ENCODE measurements at places on chromosomes 2 and 18.

DNA sequence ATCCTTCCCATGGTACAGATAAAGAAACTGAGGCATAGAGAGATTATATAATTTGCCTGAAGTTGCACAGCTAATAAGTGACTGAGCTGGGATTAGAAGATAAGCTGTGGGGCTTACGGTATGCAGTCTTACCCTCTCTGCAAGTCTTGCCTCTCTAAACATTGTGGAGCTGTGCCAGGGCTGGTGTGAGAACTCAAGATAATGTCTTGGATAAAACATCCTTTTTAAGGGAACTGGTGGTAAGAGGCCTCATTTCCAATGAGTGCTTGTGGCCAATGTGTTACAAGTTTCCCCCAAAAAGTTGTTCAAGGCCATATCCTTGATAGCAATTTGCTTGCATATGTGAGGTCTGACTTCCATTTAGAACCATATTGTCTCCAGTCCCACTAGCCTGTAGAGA is 84.3 kb upstream of the ETAA1 start:
- no peaks in the 10 kb centered on the region for H3K4me1 ChIP-seq
- no peak overlapping the region for H3K4me3 ChIP-seq
- no peak overlapping the region for H3K27ac ChIP-seq
- H3K36me3 ChIP-seq: no peaks in the 10 kb centered on the region

GRCh38 chr2:223269386-223269785 is 217.4 kb downstream of the KCNE4 start:
- DNase-seq: no peak
- no peaks in the 10 kb centered on the region for H3K4me1 ChIP-seq
- no peaks in the 10 kb centered on the region for H3K27me3 ChIP-seq
- no peaks in the 10 kb centered on the region for H3K36me3 ChIP-seq
- no peak overlapping the region for H3K4me3 ChIP-seq

DNA sequence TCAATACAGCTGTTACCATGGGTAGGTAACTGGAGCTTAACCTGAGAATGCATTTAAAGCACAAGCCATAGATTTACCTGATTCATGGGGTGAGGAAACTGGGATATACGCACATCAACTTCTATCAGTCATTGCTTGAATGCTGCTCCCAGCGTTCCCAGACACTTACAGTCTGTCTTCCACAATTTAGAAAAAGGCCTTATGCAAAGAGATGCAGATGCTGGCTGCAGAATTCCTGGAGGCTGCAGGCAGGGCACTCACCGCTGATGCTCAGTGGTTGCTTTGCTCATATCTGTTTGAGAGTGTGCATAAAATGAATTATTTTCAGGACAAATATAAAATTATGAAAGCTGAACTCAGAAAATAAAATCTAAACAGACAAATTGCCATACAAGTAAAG is 950.7 kb upstream of the PIK3C3 start:
- no peak for DNase-seq
- no peak overlapping the region for H3K4me3 ChIP-seq
- no peaks in the 10 kb centered on the region for H3K4me1 ChIP-seq
- no peaks in the 10 kb centered on the region for H3K27me3 ChIP-seq
- H3K27ac ChIP-seq: no peak overlapping the region

- H3K4me3 ChIP-seq: no peak overlapping the region
- no peak overlapping the region for H3K27ac ChIP-seq
- no peaks in the 10 kb centered on the region for H3K27me3 ChIP-seq
- DNase-seq: peak; percentile 57
Observed at GRCh38 chr2:202104286-202104870, 31.3 kb downstream of the KIAA2012 start.

DNA sequence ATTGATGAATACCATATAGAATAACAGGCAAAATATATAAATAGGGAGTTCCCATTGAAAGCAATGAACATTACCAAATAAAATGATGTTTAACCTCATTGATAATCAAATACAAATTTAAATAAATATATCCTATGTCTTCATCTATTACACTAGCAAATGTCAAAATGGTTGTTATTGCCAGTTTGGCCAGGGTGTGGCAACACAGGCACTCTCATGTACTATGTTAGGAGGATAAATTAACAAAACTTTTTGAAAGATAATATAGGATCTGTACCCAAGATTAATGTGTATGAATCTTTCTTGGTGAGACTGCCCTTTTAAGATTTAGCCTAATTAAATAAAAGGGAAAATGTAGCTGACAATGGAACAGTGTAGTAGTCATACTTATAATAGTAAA is 659.3 kb downstream of the ERBB4 start:
- H3K27me3 ChIP-seq: no peaks in the 10 kb centered on the region
- H3K4me1 ChIP-seq: no peaks in the 10 kb centered on the region
- no peaks in the 10 kb centered on the region for H3K36me3 ChIP-seq

DNA sequence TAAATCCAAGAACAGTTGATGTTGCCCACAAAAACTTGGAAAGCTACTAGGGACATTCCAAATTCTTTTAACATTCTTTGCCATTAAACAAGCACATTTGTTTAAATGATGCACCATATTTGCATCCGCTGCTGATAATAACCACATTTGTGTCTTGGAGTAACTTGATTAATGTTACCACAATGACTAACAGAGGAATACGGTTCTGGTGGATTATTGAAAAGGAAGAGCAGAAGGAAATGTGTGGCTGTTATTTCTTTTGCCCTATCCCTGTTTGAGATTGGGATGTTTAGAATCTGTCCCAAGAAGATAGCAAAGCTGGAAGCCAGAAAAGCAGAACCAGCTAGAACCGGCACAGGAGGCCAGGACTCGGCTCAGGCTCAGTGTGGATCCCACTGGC is 39.2 kb upstream of the RASGRP3 start:
- no peaks in the 10 kb centered on the region for H3K27me3 ChIP-seq
- H3K36me3 ChIP-seq: no peaks in the 10 kb centered on the region
- H3K4me1 ChIP-seq: peaks cover 12% of the 10 kb centered on the region

DNA sequence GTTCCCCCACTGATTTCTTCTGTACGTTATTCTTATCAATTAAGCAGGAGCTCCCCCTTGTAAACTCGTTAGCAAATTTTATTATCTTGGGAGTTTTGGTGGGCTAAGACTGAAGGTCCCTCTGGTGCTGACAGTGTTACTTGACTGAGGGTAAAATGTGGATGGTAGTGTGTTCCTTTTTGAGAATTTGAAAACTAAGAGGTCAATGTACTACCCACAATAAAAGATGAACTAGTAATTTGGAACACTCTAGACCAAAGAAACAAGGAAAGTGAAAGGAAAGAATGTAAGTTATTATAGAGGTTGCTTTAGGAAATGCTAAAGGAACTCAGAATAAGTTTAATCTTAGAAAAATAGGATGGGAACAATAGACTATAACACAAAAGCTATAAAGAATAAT is 35.1 kb downstream of the YWHAQ start:
- H3K4me3 ChIP-seq: no peak overlapping the region
- no peak for DNase-seq
- H3K4me1 ChIP-seq: peaks cover 4% of the 10 kb centered on the region
- H3K27me3 ChIP-seq: no peaks in the 10 kb centered on the region
- peaks cover 56% of the 10 kb centered on the region for H3K36me3 ChIP-seq

DNA sequence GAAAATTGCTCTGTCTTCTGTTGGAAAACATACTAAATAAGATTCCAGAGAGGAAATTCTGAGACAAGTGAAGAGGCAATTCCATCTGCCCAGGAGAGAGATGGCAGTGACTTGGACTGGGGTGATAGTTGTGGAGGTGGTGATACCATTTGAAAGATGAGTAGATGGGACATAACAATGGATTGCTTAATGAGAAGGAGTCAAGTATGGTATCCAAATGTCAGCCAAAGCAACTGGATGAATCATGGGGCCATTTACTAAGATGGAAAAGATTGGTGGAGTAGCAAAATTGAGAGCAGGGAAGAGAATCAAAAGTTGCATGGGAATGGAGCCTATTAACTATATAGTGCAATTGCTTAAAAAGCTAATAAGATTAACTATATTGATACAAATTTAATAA is 222.1 kb downstream of the ETAA1 start:
- H3K4me1 ChIP-seq: peaks cover 16% of the 10 kb centered on the region
- H3K4me3 ChIP-seq: no peak overlapping the region
- DNase-seq: no peak
- no peaks in the 10 kb centered on the region for H3K36me3 ChIP-seq
- no peaks in the 10 kb centered on the region for H3K27me3 ChIP-seq

GRCh38 chr2:182404092-182404491 is 22.7 kb downstream of the PDE1A start:
- DNase-seq: no peak
- no peaks in the 10 kb centered on the region for H3K36me3 ChIP-seq
- no peaks in the 10 kb centered on the region for H3K27me3 ChIP-seq
- H3K4me3 ChIP-seq: no peak overlapping the region
- H3K27ac ChIP-seq: peak overlapping the region; percentile 11
- H3K4me1 ChIP-seq: peaks cover 18% of the 10 kb centered on the region

DNA sequence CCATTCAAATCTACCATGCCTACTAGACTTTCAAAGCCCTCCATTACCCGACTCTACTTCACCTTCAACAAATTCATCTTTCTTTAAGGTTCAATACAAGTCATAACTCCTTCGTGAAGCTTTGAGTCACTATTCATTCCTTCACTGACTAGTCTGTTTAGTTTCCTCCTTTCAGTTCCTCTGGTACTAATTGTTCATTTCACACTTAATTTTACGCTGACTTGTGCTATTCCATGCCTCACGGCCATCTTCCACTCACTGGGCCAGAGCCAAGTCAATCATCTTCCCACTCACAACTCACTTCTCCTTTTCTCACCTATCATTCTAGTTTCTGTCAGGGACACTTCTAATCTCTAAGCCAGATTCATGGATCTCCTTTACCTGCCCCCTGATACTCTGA is 136.2 kb downstream of the MTX2 start:
- H3K27me3 ChIP-seq: no peaks in the 10 kb centered on the region
- DNase-seq: no peak
- H3K27ac ChIP-seq: no peak overlapping the region
- H3K4me1 ChIP-seq: no peaks in the 10 kb centered on the region
- no peaks in the 10 kb centered on the region for H3K36me3 ChIP-seq

DNA sequence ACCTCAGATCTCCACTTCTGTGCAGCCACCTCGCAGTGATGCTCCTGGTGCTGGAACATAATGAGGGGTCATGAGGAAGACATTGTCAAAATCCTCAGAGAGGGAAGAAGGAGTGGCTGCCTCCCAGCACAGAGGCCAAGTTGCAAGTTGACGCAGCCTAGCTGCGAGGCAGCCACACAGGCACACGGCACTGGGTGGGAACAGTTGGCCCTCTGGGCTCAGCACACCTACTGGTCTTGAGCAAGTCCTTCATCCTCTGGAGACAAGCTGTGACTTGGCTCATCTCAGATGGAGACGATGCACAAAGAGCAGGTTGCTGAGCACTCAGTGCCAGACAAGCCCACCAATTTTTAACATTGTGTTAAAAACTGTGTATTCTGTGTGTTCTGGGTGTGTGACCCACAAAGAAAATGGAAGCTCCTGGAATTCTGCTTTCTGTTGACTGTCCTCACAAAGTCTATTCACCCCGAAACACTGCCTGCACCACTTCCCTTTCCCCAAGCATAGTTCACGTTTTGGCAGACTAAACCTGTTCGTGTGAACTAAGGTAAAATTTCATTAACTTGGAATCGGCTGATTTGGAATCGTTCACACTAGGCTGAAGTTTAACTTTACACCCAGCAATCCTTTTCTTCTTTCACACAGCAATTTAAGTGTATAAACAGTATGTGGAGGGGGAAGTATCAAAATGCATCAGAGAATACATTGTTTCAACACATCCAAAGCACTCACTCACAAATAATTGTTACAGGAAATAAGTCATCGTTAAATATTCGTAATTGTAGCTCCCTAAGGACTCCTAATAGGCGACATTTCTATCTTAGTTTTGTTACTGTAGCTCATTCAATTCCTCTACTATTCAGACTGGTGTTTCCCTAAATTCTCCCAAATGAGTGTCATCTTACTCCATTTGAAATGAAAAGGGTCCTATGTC is 266.6 kb upstream of the ID2 start:
- peaks cover 10% of the 10 kb centered on the region for H3K27me3 ChIP-seq
- no peak for DNase-seq
- no peaks in the 10 kb centered on the region for H3K36me3 ChIP-seq
- H3K4me1 ChIP-seq: no peaks in the 10 kb centered on the region
- no peak overlapping the region for H3K4me3 ChIP-seq

- peaks cover 10% of the 10 kb centered on the region for H3K4me1 ChIP-seq
- no peak for DNase-seq
- no peaks in the 10 kb centered on the region for H3K36me3 ChIP-seq
- H3K4me3 ChIP-seq: no peak overlapping the region
Observed at GRCh38 chr2:56009758-56010458, 86.3 kb upstream of the EFEMP1 start.

- H3K4me1 ChIP-seq: 0 out of 2 replicates have a peak, but pooled peaks cover 6% of the 10 kb centered on the region
- H3K27ac ChIP-seq: no peak overlapping the region
- H3K4me3 ChIP-seq: no peak overlapping the region
- H3K27me3 ChIP-seq: no peaks in the 10 kb centered on the region
Observed at GRCh38 chr18:41073372-41073954, 881.6 kb upstream of the PIK3C3 start.

- H3K4me1 ChIP-seq: no peaks in the 10 kb centered on the region
- no peaks in the 10 kb centered on the region for H3K27me3 ChIP-seq
- H3K36me3 ChIP-seq: no peaks in the 10 kb centered on the region
- H3K4me3 ChIP-seq: no peak overlapping the region
- no peak overlapping the region for H3K27ac ChIP-seq
- DNase-seq: no peak
Observed at GRCh38 chr18:12837747-12838146, 46.3 kb downstream of the PTPN2 start.

DNA sequence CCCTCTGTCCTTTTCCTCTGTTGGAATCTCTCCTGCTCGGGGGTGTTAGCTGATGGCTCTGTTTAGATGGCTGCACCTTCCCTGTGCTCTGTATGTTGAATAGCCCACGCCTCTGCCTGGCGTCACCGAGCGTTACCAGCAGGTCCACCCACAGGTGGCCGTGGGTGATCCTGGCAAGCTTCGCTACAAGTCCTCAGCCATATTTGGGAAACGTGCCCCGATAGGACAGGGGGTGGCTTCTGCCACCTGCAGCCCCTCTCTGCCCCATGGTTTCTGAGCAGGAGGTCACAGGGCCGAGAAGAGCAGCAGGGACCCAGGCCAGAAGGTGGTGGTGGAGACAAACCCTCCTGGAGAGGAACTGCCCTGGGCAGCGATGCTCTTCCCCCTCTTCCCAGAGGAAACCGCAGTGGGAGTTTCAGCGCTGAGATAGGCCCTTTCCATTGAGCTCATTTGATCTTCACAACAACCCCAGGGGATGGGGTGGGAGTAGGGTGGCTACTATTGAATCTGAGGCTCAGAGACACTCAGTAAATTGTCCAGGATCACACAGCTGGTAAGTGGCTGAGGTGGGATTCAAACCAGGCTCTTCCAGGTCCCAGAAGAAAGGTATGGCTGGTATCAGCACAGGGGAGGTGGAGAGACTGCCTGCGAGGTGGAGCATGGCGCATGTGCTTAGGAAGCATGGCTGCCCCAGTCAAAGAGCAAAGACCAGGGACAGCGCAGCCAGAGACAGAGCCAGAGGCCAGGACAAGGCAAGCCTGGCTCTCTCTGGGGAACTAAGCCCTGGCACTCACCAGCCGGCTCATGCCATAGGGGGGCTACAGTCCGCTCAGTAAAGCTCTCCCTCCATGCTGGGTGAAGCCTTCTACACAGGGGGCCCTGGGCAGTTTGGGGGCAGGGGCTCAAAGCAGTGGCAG is 15.0 kb downstream of the NGEF start:
- no peak overlapping the region for H3K4me3 ChIP-seq
- no peaks in the 10 kb centered on the region for H3K4me1 ChIP-seq
- H3K27ac ChIP-seq: no peak overlapping the region
- no peak for DNase-seq
- no peaks in the 10 kb centered on the region for H3K27me3 ChIP-seq
